ENCODE measurements at places on chromosomes 12 and 14.

DNA sequence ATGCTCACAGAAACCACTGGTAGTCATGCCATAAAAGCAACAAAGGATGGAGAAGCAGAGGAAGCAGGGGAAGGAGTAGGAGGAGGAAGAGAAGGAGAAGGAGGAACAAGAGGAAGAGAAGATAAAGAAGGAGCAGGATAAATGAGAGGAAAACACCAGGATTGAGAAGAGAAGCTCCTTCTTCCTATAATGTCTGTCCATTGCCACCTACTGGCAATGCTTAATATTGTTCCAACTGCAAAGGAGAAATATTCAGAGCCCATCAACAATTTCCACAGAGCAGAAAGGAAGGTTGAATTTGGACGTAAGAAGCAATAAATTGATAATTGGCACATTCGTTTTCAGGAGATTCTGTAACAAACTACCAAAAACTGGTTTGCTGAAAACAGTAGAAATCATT lies 898.4 kb downstream of the SLC16A7 start:
- peak; percentile 39 for DNase-seq

- DNase-seq = peak; percentile 56
Observed at GRCh38 chr12:71938728-71939385, at the start of gene TPH2. Gene TPH2, plus strand, starts transcription at chr12:71938845. Its CDS starts 142 bp downstream, at chr12:71938987.

- peak; percentile 54 for DNase-seq
Observed at GRCh38 chr12:53171725-53172329, 8.7 kb upstream of the ZNF740 start.

DNA sequence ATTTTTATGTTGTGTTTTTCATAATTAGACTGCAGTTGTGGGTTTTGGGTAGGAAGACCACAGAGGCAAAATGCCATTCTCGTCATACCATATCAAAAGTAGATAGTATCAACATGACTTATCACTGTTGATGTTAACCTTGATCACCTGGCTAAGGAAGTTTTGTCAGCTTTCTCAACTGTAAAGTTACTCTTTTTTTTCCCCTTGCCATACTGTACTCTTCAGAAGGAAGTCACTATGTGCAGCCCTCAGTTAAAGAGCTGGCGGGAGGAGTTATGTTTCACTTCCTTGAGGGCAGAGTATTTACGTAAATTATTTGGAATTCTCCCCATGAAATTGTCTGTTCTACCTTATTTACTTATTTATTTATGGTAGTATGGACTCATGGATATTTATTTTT lies 78.7 kb downstream of the PRORP start:
- no peak for DNase-seq

GRCh38 chr12:48189331-48190125 lies 6.1 kb downstream of the CCDC184 start:
- DNase-seq = peak; percentile 88

GRCh38 chr14:91035855-91036254 lies 24.6 kb downstream of the RPS6KA5 start:
- no peak for DNase-seq

GRCh38 chr12:111532751-111533150 lies 66.4 kb downstream of the ATXN2 start:
- no peak for DNase-seq

DNA sequence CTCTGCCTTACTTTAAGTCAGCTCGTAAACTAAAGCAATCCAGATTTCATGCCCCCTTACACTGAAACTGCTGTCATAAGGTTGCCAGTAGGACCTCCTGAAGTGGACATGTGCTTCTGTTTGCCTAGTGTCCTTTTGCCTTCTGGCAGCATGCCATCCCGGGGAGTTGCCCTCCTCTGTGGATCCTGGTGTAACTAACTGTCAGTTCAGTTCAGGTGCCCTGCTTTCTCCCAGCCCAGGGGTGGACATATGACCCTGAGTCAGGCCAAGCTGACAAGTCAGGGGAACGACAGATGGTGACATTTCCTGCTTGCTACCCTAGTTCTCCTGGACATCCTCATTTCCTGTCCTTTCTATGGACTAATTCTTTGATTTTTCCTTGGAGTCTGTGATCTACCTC lies 25.6 kb downstream of the AKAP6 start:
- DNase-seq = no peak

DNA sequence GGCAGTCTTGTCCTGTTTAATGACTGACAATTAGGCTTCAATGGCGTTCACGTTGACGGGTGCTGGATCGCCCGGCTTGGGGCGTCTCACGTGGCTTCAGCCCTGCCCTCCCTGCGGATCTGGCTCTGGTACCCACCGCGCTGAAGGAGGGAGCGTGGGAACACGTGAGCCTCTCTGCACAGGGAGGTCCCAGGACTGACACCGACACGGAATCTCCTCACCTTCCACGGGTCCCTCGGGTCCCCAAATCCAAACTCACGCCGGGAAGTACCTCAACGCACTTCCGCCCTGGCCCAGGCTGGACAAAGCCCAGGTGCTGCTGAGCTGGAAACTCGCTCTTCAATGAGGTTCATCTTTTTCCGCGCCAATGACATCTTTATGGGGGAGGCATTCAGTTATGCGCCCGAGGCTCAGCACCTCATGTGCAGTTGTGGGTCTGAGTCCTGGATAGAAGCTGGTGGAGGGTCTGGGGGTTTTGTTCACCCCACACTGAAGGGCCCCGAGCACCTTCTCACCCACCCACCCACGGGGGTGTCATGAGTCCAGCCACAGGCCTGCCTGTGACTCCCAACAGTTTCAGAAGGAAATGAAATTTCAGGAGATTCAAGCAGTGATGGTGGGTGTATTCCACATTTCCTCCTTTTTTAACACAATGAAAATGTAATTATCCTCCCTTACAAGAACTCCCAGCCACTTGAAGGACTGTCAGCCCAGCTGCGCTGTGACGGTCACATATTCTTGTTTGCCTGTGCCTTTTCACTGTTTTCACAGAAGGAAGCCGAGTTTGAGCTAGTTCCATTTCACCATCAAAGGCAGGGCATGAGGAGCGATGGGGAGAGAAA lies 251.7 kb upstream of the SFSWAP start:
- DNase-seq = no peak

- no peak for DNase-seq
Observed at GRCh38 chr14:20652996-20653975, 11.8 kb upstream of the OR6S1 start.

DNA sequence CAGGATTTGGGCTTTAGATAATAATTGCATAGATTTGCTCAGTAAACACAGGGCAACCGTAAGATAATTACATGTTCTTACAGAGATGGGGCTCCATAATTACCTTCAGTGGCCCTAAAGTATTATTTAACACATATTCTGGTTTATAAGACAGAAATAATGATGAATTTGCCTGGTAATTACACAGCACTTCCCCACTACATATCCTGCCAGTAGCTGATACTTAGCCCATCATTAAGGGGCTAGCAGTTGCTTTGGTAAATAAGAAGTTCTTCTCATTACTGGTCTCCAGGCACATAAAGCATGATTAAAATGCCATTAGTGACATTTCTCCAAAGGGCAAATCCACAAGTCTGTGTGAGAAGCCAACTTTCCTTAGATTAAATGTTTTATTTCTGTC lies 158.7 kb downstream of the NUAK1 start:
- DNase-seq = no peak

- DNase-seq = no peak
Observed at GRCh38 chr12:54631551-54631950, 3.1 kb downstream of the LACRT start.

DNA sequence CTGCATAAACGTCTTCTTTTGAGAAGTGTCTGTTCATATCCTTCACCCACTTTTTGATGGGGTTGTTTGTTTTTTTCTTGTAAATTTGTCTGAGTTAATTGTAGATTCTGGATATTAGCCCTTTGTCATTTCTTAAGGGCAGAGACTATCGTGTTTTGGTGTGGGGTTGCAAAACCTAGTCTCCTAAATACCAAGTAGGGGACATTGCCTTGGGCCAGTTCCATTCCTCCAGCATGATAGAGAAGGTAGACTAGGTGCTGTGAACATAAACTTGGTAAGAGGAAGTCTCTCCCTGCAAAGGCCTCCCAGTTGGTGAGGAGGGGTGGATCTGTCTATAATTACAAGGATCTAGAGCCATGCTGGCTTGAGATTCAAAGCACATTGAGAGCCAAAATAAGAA lies 390.7 kb downstream of the VRK1 start:
- no peak for DNase-seq

GRCh38 chr14:33279865-33280264 lies 341.2 kb downstream of the NPAS3 start:
- no peak for DNase-seq

DNA sequence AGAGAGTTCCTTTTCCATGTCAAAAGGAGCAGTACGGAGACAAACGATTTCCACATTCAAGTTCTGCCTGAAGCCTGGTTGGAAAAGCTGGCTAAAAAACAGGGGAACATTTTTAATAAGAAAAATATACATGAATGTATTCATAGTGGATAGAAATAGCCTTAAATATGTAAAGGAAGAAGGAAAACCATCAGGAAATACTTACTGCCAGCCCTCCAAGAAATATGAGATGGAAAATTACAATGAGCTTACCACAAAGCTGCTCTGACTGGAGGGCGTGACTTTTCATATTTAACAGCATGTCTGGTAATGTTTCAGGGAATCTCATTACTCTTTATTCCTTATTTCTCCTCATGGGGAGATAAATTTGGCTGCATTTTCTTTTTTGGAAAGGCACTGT lies 75.9 kb upstream of the ZDHHC17 start:
- DNase-seq = peak; percentile 81

- DNase-seq = peak; percentile 43
Observed at GRCh38 chr12:100154474-100155247, 12.0 kb upstream of the BLTP3B start.

DNA sequence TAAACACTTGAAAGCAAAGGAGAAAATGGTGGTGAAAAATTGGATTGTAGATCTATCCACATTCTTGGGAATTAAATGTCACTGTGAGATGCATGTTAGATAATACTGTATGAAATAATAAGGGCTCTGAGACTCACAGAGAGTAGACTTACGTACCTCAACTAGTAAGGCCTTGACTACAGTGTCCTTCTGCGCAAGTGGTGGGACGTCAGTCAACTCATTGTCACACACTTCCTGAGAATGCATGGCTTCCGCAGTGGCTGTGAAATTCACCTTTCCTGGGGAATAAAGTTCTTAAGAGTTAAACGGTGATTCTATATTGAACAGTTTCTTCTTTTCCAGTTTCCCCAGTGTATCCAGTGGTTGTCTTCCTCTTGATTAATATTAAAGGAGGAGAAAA lies 32.6 kb upstream of the PZP start:
- no peak for DNase-seq

- no peak for DNase-seq
Observed at GRCh38 chr12:42166501-42166900, 21.8 kb upstream of the GXYLT1 start.

GRCh38 chr14:64247195-64247594 lies 47.0 kb downstream of the ESR2 start:
- DNase-seq = no peak

GRCh38 chr14:79583738-79584408 lies 627.4 kb downstream of the DIO2 start:
- DNase-seq = peak; percentile 35

- DNase-seq = no peak
Observed at GRCh38 chr12:26633591-26634210, 199.3 kb downstream of the ITPR2 start.

GRCh38 chr12:103013741-103014300 lies 56.3 kb downstream of the ASCL1 start:
- DNase-seq = no peak

All from umbilical cord (tissue), 2 donors.